Stimulated activated CD8-positive, alpha-beta memory T cell treated with anti-CD3 and anti-CD28 coated beads, Interleukin-12 subunit alpha, Interleukin-12 subunit beta, amount 100 ng/mL, for 4 hours (primary cell): ENCODE measurements at places on chromosomes 12 and 14.

DNA sequence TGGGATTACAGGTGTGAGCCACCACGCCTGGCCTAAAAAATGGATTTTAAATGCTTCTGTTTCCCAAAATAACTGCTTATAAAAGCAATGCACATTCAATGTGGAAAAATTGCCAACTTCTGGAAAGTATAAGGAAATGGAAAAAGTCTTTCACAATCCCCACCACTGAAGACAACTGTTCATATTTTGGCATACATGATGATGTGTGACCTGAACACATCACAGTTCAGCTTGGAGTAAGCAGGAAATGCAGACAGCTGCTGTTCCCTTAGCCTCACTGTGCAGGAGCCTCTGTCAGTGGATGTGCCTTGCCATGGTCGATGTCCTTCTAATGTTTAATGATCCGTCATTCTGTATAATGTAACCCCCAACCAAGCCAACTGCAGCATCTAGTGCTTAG, 5.2 kb downstream of the MTERF2 start:
- DNase-seq: no peak

GRCh38 chr12:98420461-98420860, 94.9 kb upstream of the TMPO start:
- no peak for DNase-seq

DNA sequence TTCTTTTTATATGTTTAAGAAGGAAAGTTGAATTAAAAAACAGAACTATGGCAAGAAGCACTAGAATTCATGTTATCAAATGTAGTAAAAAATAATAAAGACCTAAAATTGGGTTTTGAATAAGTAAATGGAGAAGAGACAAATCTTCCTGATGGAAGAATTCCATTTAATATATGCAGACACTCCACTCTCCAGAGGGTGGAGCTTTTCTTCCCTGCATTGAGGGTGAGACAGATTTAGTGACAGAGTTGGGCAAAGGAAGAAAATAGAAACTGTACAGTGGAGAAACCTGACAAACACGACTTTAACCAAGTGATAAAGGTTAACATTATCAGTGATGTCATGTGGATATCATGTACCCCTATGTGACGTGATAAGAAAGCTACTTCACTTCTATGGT, 217.6 kb downstream of the PRKD1 start:
- no peak for DNase-seq

DNA sequence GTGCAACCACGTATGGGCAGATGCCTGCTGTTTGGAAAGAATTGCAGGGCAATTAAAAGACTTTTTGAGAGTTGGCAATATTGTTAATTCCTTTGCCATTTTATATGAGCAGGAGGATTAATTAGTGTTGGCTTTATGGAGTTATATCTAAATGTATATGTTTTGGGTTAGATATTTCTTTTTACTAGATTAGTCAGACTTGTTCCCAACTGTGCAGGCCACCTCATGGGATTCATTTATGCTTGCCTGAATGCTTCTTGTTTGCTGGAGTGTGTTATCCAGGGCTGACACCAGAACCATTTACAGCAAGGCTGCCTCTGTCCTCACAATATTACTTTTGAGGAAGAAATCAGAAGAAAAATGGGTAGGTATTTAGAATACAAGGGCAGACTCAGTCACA, 192.5 kb downstream of the KTN1 start:
- DNase-seq: no peak

DNA sequence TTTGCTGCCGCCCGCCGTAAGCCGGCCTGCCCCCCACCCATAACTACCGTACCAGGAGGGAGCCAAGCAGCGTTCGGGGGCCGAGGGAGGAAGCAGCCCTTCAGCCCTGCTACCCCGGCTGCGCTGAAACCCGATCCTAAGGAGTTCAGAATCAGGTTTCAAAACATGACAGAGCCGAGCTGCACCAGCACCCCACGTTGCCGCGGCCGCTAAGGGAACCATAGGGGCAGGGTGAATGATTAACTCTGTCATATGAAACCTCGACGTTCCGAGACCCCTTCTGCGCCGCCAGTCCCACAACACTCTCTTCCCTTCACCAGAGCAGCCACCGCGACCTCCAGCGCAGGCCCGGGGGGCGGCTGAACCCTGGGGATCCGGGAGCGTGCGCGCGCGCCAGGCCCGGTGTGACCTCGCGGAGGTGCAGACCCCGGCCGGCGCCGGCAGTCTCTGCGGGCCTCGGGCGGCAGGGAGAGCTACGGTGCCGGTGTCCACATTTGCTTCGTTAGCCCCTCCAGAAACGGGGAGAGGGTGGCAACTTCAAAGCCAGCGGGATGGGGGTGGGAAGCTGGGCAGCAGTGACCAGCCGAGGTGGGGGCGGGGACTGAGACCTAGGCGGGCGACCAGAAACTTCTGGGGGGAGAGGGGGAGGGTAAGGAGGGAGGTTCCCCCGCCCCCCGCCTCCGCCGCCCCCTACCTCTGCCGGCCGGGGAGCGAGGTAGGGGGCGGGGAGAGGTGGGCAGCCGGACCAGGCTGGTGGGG, 1.6 kb downstream of the SIX4 start:
- no peak for DNase-seq

GRCh38 chr14:96204151-96205058, at the start of gene BDKRB2:
TSS of gene BDKRB2 (plus strand) at chr14:96204839. CDS start at chr14:96237108, 32,269 bp downstream.
- no peak for DNase-seq

- DNase-seq: no peak
Observed at GRCh38 chr12:6249580-6249979, 49.4 kb downstream of the CD9 start.

GRCh38 chr12:102406033-102406584, 74.3 kb downstream of the IGF1 start:
- no peak for DNase-seq

DNA sequence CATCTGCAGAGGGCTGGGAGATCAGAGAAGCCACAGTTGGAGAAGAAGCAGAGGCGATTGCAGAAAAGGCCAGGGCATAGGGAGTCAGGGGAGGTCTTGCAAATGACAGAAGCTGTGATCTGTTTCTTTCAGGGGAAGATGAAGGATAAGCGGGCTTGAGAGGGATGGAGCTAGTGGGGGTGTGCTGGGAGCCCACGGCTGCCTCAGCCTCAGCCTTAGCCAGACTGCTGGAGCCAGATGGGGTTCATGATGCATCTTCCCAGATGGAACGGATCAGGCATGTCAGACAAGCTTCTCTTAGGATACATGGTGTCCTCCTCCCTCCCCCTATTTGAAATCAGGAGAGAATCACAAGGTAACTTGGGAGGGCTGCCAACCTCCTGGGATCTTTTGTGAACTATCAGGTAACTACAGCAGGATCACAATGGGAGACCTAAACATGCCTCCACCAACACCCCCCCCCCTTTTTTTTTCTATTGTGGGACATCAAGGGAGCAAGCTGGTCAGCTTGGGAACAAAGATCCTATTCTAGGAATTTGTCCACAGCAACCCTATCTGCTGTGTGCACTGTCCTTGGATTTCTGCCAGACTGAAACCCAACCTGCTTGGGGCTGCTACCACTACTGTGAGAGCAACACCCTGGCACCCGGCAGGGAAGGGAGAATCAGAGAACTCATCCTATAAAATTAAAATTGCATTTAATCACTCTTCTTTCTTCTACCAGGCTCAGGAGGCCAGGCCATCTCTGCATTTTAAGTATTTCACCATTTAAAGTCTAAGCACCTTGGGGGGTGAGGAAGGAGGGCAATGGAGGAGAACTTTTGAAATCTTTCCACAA, 10.7 kb upstream of the ATP2A2 start:
- DNase-seq: no peak

- DNase-seq: no peak
Observed at GRCh38 chr12:104154286-104154685, 16.3 kb upstream of the NFYB start.

GRCh38 chr14:94689218-94689984, 77.2 kb downstream of the SERPINA3 start:
- DNase-seq: no peak

DNA sequence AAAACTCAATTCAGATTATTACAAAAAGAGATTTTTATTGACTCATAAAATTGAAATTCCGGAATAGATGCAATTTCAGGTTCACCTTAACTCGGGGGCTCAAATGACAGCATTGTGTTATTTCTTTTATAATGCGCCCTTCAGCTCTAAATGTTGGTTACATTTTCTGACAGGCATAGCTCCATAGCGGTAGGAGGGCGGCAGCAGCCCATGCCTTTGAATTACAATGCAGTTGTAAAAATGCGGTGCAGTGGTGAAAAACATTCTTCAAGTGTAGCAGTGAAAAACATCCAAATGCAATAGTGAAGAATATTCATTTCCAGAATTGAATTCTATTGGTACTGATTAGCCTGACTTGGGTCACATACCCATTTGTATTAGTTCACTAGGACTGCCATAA, 215.3 kb upstream of the PKP2 start:
- no peak for DNase-seq

GRCh38 chr14:101069666-101070362, 166.3 kb upstream of the RTL1 start:
- no peak for DNase-seq

GRCh38 chr14:92373336-92373735, 50.4 kb downstream of the SLC24A4 start:
- no peak for DNase-seq
